ENCODE measurements at places on chromosomes 2 and 18. TPM values are rescaled to one million over a fixed set of nuclear protein-coding genes. Genes with fewer than 3 reads are reported as not detected.

GRHL1 gene
- total RNA-seq = 1.9 TPM

C1QL2 gene
- not detected for total RNA-seq

NTSR2 gene
- not detected for total RNA-seq

ANTXR1 gene
- 146 TPM for total RNA-seq

ZAP70 gene
- 2.4 TPM for total RNA-seq

C2orf42 gene
- total RNA-seq = 13.1 TPM

EVA1A gene
- 0.56 TPM for total RNA-seq
